ENCODE measurements at places on chromosomes 1 and 21.

- DNase-seq: no peak
Measured at GRCh38 chr1:81717230-81717629, 83.5 kb upstream of the ADGRL2 start.

DNA sequence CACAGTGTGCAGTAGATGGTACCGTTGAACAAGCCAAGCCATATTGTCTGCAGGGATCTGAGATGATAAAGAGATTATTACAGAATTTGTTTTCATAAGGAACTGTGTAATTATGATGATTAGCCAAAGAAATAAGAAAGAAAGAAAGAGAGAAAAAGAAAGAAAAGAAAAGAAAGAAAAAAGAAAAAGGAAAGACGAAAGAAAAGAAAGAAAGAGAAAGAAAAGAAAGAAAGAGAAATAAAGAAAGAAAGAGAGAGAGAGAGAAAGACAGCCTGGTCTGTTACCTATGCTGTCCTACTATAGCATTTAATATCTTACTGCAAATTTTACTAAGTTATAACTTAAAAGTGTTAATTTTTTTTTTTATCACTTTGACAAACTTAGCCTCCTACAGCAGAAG, 43.6 kb downstream of the KCNK1 start:
- no peak for DNase-seq

GRCh38 chr1:41322835-41323234, 38.4 kb upstream of the FOXO6 start:
- DNase-seq: peak; percentile 64

GRCh38 chr1:156709757-156710489, 4.5 kb upstream of the CRABP2 start:
- DNase-seq: peak; percentile 93

DNA sequence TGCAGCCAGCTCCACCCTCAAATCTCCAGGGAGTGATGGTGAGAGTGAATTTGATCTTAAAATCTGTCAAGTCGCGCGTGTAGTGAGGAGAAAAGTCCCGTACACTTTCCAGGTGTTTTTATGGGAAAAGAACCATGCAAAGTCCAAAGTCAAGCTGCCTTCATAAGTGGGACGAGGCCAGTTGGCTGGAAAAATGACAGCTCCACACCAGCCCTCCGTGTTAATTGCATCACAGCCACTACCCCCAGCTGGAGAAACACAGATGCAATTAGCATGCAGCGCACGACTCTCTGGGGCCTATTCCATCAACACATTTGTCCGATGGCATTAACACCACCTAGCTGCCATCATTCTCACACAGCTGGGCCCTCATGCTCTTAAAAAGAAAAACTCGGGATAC, 68.4 kb downstream of the KLHDC7A start:
- DNase-seq: no peak

- DNase-seq: no peak
Measured at GRCh38 chr1:100347009-100347966, 5.0 kb upstream of the CDC14A start.

Measured in SHP77 (cell line).